ENCODE measurements at places on chromosomes 2 and 18. TPM values are rescaled to one million over a fixed set of nuclear protein-coding genes. Genes with fewer than 3 reads are reported as not detected.

Gene SOCS6
- total RNA-seq, result 48.1 TPM

Gene EEF1B2
- 365 TPM for total RNA-seq

Gene M1AP
- total RNA-seq, result 0.25 TPM

Gene TM4SF20
- 14.2 TPM for total RNA-seq

Gene PROC
- total RNA-seq, result not detected

Gene KCNE4
- 3.8 TPM for total RNA-seq

Gene ANKRD53
- not detected for total RNA-seq

All from GM23248 (cell line).